ENCODE measurements at places on chromosomes 7 and 10.

- DNase-seq = no peak
Observed at GRCh38 chr7:64666663-64667050, 724 bp downstream of the ZNF107 start.

DNA sequence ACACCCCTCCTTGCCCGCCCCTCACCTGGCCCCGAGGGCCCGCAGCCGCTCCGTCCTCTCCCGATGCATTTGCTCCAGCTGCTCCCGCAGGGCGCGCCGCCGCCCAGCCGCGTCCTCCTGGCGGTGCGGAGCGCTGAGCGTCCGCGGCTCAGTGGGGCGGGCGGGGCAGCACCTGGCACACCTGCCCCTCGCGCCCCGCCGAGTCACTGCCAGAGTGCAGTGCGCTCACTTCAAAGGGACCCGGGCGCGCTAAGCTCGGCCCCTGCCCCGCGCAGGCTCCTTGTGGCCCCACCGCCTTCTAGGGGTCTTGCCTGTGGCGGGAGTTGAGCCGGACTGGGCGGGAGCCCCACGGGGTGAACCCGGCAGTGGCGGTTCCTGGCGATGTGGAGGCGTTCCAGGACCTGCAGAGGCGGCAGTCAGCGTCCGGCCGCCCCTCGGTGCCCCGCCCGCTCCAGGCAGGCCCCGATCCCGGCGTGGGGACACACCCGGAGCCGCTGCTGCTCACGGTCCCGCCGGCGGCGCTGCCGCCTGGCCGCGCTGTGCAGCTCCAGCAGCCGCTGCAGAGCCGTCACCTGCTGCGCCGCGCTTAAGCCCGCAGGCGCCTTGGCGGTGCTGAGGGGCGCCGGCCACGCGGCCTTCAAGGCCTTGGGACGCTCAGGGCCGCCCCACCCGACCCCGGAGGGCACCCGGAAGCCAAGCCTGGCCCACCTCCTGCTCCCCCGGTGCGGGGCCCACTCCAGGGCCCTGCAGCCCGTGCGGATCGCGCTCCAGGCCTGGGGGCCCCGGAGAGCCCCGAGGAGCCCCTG is 6.7 kb downstream of the ATP6V1F start:
- peak; percentile 69 for DNase-seq

GRCh38 chr10:33365871-33366411 is 31.5 kb upstream of the NRP1 start:
- no peak for DNase-seq

GRCh38 chr7:66380272-66380888 is 175.2 kb downstream of the TPST1 start:
- no peak for DNase-seq

GRCh38 chr7:66837007-66837406 is 84.0 kb upstream of the TMEM248 start:
- no peak for DNase-seq

DNA sequence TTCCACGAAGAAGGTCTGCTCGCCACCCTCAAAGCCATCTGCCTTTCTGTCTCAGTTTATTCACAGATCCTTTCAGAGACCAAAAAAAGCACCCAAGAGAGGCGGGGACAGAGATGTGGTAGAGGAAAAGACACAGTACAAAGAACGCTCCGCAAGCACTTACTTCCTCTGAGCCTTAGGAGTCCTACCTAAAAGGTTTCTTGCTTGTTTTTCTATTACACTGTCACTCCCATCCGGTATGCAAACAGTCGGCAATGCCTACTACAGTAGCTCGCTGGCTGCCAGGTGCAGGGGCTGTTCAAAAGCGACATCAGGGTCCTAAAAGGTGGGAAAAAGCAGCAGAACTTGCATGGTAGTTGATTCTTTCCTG is 816 bp downstream of the TECPR1 start:
- DNase-seq = no peak

DNA sequence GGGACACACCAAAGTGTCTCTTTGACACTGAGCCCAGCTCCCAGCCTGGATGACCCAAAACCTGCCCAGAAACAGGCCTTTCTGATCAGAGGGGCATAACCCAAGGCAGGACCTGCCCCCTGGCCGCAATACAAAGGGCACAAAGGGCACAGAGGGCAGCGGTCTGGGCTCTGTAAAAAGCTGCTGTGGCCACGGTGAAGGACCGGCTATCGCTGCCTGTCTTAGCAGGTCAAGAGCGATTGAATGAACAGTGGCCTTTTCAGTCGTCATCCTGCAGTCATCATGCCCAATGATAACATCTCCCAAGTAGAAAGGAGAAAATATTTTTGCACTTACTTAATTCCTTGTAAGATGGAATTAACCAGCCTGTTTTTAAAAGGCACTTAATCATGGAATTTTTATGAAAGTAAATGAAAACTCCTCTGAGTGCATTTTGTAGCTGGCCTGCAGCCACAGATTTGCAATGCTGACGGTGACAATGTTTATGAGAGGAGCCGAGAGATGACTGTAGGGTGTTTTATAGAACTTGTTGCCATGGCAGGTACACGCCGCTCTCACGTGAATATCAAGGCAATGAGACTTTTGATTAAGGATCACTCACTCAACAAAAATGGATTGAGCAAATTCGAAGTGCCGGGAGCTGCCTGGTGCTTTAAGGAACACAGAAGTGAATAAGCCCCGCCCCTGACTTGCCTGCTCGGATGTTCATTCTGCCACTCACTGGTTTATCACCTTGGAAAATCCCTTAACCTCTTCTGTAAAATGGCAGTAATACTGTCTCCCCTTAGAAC is 47.3 kb upstream of the BHLHA15 start:
- DNase-seq = no peak

GRCh38 chr10:8318956-8319355 is 264.5 kb downstream of the GATA3 start:
- no peak for DNase-seq

DNA sequence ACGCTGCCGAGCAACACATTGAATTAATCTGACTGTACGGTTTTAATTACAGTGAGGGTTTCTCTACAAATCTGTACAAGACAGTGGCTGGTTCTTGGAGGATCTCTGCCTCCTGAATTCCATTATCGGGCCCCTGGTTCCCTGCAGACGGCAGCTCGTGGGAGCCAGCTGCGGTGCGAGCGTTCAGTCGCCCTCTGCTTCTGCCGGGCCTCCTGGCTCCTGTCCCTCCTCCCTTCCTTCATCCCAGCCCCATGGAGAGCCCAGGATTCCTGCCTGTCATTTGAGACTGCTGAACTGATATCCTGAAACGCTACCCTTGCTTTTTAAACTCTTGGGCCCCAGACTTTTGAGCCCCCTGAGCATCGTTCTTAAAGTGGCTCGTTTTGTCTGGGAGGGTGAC is 6.6 kb upstream of the DLX6 start:
- no peak for DNase-seq

- DNase-seq = no peak
Observed at GRCh38 chr10:91036807-91037411, 116.0 kb upstream of the ANKRD1 start.

- no peak for DNase-seq
Observed at GRCh38 chr10:113030453-113030852, 80.4 kb downstream of the TCF7L2 start.

- DNase-seq = no peak
Observed at GRCh38 chr10:110571093-110571743, 3.7 kb downstream of the SMC3 start.

GRCh38 chr7:124422081-124422480 is 343.5 kb downstream of the GPR37 start:
- no peak for DNase-seq

GRCh38 chr10:73501651-73502050 is 5.8 kb upstream of the PPP3CB start:
- DNase-seq = no peak

GRCh38 chr10:131444286-131444685 is 132.8 kb upstream of the TCERG1L start:
- DNase-seq = no peak

- no peak for DNase-seq
Observed at GRCh38 chr7:66464059-66464458, 164.6 kb upstream of the KCTD7 start.

DNA sequence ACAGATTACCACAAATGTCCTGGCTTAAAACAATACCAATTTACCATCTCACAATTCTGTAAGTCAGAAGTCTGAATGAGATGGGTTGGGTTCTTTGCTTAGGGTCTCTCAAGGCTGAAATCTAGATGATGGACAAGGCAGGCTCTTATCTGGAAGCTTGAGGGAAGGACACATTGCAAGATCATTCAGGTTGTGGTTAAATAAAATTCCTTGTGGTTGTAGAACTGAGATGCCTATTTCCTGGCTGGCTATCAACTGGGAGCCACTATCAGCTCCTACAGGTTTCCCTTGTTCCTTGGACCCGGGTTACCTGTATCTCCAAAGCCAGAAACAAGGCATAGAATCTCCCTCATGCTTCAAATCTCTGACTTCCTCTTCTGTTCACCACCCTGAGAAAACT is 148.4 kb downstream of the MDFIC start:
- DNase-seq = no peak

DNA sequence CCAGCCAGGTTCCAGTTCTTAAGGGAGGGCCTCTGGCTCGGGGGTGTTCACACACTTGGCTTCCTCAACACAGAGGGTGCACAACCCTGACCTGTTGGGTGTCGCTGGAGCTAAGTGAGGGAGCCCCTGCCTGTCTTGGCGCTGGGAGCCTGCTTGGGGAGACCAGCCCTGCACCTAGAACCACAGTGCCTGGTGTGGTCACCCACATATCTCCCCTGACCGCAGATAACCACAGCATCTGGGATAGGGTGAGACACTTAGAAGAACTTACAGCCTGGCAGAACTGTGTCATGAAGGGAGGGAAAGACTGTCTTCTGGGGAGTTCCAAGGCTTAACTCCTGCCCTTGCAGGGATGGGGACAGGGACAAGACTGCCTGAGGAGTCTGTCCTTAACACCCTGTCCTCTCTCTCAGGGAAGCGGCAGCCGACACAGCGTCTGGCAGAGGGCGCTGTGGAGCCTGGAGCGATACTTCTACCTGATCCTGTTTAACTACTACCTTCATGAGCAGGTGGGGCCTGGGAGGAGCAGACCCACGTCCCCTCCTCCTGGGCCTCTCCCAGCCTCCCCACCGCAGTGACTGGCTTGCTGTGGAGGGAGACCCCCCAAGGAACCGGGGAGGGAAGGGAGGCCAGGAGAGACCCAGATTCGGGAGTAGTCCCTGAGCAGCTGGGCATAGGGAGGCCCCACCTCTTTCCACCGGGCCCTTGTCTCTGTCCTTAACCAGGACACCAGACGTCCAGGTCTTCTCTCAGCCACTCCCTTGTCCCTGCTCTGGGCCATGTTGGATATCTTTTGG is 59.0 kb downstream of the PALD1 start:
- DNase-seq = peak; percentile 5

GRCh38 chr7:68334636-68335272 is 1263.5 kb upstream of the AUTS2 start:
- no peak for DNase-seq

DNA sequence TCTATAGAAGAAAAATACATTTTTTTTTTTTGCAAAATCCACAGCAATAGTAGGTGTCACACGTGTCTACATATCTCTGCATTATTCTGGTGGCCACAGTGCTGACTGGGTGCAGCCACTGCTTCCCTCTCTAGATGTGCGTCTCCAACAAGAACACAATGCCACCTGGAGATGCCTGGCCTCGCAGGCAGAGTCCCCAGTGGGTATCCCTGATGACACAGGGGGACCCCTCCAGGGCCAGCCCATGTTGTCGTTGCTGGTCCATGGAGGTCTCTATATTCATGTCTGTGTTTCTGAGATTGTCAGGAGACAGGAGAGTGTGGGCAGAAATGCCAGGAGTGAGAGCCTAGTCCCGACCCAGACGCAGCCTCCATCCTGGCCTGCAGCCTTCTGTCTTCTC is 345.9 kb upstream of the SHH start:
- DNase-seq = no peak

- DNase-seq = peak; percentile 40
Observed at GRCh38 chr7:102318482-102318971, 31.9 kb downstream of the SH2B2 start.

DNA sequence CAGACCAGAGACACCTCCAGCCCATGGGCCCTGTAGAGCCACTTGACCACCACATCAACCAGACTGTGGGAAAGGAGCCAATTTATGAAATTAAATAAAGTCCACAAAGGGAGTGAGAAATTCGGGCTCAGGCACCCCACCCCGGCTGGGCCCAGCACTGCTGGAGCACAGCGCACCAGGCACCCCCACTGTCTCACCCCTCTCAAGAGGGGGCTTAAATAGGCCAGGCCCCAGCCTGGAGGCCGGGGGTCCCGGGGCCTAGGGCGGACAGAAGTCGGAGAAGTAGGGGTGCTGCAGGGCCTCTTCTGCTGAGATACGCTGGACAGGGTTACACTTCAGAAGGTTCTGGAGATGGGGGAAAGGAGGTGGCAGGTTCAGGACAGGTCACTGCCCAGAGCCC is 3.9 kb downstream of the CDK5 start:
- no peak for DNase-seq

DNA sequence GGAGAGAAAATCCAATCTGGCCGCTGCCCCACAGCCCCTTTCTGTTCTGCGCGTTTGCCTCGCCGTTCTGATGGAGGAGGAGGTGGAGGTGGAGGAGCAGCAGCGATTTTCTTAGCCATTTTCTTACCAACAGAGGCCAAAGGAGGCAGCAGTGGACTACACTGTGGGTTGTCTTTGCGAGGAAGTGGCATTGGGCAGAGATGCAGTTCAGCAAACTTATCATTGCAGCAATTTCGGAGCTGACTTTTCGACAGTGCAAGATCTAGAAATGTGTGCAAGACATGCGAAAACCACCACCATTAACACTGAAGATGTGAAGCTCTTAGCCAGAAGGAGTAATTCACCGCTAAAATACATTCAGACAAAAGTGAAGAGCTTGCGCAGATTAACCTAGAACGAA is 1.9 kb upstream of the ARL4A start:
- peak; percentile 20 for DNase-seq

- DNase-seq = no peak
Observed at GRCh38 chr7:30224511-30225062, 59.8 kb upstream of the ZNRF2 start.

DNA sequence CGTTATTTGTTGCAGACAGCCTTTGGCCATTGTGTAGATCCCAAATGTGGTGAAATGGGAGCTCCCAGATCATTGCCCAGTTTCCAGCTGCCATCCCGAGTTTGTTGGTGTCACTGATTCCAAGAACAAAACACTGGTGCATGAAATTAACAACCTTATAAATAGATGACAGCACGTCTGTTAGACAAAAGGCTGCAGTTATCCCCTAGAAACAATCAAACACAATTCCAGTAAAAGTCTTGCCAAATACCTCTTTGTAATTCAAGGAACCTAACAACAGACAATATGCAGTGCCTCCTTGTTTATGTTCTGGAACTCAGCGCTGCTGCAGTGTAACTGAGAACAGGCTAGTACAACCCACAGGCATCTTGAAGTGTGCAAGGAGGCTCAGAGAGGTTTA is 404.5 kb downstream of the PAXIP1 start:
- DNase-seq = no peak
